ENCODE measurements at places on chromosomes 6 and 20.

DNA sequence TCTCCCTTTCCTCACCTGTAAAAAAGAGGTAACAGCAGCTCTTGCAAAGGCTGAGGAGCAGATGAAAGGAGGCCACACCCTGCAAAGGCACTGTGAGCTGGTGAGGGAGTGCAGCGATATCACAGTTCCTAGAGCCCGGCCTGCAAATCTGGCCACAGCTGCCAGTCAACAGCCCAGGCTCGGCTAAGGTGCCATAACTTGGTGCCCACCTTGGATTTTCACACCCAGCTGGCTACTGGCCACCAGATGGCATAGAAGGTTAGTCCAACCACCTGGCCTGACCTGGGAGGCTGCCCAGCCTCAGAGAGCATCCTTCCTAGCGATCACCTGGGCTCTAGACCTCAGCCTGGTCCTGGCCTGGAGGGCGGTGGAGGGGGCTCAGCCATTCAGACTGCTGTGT, 46.8 kb downstream of the KCNB1 start:
- no peak for DNase-seq

- no peak for DNase-seq
These were observed 362.3 kb downstream of the MAFB start for GRCh38 chr20:40326784-40327183.

DNA sequence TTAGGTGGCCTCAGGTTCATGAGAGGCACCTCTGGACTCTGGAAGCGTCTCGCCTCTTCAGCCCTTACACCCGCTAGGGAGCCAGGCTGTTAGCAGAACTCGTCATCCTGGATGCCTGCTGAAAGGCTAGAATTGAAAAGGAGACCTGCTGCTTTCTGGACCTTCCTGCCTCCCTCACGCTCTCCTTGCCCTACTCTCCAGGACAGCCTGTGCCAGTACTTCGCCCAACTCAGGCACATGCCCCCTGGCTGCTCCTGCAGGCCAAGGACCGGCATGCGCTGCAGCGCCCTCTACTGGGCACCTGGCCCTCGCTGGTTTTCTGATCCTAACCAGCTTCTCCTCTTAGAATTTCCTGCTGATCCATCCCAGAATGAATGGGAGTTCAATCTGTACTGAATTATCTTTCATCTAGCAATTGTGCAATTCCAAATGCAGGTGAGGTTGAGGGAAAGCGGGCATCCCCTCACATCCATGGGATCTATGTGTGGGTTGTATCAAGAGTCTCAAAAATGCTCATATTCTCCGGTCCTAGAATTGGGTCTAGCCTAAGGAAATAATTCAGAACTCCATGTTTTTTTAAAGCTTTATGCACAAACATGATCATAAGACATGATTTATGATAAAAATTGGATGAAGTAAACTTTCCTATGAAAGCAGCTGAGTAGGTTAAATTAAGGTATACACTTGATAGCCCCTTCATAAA, 78.0 kb downstream of the PTPN1 start:
- DNase-seq, result peak; percentile 44

GRCh38 chr6:41900861-41901260, 5.7 kb upstream of the USP49 start:
- DNase-seq, result no peak

DNA sequence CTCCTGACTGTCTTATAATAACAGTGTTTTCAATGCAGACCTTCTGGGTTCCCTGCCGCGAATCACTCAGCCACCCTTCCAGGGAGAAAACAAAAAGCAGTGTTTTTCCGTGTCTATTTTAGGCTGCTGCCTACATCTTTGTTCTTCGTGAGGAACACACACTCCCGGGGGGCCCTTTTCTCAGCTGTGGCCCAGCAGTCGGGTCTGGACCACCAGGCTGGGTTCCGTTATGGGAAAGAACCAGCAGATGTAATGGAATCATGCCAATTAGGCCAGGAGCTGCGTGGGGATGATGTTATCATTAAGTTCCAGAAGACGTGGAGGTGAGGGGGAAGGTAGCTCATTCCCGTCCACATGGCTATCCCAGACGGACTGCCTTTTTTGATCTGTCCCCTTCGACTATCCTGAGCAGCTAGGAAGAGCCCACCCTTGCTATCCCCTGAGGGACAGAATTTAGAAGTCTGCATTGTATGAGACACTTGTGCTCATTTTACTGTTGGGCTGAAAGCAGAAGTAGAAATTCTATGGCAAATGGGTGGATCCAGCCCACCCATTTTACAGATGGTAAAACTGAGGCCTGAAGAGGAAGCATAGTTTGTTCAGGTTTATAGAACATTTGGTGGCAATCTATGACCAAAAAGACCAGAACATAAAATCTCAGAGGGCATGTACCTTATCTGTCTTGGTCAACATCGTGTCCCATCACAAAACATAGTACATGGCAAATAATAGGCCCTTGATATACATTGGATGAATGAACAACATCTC, 54.5 kb downstream of the KCNB1 start:
- no peak for DNase-seq

DNA sequence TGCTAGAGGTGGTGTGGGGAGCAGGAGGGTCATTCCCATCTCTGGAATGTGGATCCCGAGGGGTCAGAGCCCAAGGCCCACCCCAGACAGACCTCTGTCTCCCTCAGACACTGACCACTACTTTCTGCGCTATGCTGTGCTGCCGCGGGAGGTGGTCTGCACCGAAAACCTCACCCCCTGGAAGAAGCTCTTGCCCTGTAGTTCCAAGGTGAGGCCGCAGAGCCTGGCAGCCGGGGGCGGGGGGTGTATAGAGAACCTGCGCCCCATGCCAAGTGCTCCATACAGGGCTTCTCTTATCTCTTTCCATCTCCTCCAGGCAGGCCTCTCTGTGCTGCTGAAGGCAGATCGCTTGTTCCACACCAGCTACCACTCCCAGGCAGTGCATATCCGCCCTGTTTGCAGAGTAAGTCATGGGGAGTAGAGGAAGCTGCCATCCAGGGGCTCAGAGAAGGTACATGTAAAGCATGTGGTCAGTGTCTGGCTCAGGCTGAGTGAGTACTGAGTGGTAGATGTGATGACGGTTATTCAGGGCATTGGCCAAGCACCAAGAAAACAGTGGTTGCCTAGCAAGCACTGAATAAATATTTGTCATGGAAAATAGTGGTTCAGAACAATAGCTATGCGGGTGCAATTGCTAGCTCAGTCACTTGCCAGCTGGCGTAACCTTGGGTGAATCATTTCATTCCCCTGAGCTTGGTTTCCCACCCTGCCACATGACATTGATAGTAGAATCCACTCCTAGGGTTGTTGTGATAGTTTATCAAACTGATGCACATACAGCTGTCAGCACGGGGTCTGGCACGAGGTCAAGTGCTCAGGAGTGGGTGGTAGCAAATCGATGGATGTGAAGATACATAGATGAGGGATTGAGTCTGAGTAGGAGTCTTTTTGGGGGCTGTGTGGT, 3.5 kb downstream of the PIGT start:
- DNase-seq, result peak; percentile 100

DNA sequence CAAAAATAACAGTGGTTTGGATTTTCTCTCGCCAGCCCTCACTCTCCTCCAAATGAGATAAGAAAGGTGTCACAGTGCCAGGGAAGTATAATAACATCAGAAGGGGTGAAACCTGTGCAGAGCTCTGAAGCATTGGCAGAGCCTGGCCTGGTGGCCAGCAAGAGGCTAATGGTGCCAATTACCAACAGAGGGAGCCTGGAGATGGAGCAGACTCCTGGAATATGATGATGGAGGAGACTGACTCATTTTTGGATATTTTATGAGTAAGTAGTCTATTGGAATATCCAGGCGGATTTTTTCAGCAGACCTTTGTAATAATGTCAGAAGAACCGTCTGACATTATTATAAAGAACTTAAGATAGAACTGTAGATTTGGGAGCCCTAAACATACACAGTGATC, 442.6 kb upstream of the MARCKS start:
- DNase-seq, result peak; percentile 84

- no peak for DNase-seq
These were observed 313.3 kb downstream of the RNGTT start for GRCh38 chr6:88650029-88650619.

Measured in bronchial epithelial cell (primary cell).